HTR-8/SVneo (cell line): ENCODE measurements at places on chromosomes 12 and 14.
A peak's percentile ranks its signal among the peaks of the same experiment; 100 is the strongest.

- no peak for DNase-seq
These were observed 183.7 kb upstream of the NTF3 start for GRCh38 chr12:5248230-5248629.

DNA sequence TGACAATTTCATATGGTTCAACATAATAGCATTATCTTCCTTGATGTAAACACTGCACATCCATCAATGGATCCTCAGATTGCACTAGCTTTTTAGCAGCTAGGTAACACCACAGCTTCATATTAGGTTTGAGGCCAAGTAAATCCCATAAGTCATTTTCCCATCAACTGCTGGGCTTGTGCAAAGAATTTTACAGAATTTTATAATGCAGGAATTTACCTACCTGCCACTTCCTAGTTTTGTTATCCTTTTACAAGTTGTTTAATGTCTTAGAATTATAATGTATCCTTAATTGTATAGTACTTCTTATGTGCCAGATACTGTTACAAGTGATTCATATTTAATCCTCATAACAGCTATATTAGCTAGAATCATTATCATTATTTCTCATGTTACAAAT, 36.4 kb downstream of the CPNE8 start:
- DNase-seq: no peak

GRCh38 chr12:2195085-2195484, 142.3 kb downstream of the CACNA1C start:
- no peak for DNase-seq

GRCh38 chr12:10491766-10492165, 13.9 kb upstream of the EIF2S3B start:
- no peak for DNase-seq

GRCh38 chr12:128840862-128841468, 12.3 kb upstream of the GLT1D1 start:
- DNase-seq: no peak

- no peak for DNase-seq
These were observed 24.3 kb downstream of the EMP1 start for GRCh38 chr12:13220838-13221237.

- no peak for DNase-seq
These were observed 3.5 kb downstream of the TTC6 start for GRCh38 chr14:37598747-37599506.

DNA sequence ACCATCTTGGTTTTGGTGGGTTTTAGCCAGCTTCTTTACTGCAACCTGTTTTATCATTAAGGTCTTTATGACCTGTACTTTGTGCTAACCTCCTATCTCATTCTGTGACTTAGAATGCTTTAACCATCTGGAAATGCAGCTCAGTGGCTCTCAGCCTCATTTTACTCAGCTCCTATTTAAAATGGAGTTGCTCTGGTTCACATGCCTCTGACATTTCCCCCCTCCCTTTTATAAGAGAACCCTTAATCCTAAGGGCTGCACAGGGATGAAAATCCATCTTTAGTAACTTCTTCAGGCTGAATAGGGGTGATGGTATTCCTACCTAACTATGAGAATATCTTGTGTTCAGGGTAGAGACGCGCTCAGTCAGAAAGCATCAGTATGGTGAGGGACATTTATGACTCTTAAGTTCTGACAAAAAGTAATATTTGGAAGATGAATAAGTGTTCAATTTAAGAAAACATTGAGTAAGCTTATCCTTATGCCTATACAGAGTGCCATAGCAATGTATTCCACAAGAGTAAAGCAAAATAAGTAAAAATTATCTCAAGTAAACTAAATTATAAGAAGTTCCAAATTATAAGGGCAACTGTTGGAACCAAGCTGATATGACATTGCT, 15.2 kb downstream of the SLC38A1 start:
- no peak for DNase-seq

DNA sequence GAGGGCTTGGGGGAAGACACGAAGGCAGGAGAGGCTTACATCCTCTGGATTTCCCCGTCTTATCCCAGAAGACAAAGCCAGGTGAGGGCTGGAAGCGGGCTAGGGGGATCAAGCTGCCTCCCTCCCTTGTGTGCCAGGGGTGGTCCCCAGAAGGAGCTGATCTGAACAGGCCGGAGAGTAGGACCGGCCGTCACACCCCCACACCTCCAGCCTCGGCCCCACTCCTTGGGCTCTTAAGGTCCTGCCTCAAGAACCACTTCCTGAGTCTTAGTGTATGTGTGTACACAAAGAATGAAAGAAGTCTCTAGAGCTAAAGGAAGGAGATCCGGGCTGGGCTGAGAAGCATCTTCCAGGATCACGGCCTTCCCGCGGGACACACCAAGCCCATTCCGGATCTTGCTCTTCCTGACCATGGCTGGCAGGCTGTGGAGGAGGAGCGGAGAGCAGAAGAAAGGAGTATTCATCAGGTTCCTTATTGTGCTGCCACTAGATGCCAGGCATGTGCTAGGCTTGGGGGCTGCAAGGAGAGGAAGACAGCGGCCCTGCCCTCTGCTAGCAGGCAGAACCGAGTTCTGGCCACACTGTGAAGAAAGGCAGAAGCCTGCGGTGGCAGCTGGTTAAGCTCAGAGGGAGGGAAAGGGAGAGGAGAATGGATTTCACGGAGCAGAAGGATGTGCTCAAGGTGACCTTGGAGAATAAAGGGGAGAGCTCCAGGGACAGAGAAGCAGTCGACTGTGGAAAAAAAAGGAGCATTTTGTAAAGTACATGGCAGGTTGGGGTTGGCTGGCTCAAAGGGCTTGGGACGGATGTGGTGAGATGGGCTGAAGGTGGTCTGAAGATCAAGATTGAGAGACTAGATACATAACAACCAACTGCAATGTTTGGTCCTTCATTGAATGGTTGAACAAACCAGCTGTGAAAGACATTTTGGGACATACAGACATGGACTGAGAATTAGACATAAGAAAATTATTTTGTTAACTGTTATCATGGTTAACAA, 1.3 kb upstream of the CD63 start:
- no peak for DNase-seq

GRCh38 chr14:21704338-21704737, 30.7 kb upstream of the OR4E1 start:
- no peak for DNase-seq

- DNase-seq: peak; percentile 4
These were observed 157.2 kb downstream of the PAX9 start for GRCh38 chr14:36818794-36819384.

DNA sequence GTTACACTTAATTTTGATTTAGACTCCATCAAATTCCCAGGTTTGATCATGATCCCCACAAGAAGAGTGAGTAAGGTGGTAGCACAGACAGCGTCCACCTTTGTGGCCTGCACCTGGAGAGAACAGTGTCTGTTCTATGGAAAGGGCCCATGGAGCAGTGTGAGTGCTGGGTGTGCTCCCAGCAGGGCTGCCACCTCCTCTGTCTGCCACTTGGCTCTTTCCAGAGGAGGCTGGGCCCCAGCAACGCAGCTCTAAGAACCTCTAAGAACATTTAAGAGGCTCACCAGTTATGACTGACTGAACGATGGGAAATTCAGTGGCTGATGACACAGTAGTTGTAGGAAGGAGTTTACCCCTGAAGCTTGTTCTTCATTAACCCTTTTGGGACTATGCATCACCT, 17.3 kb downstream of the VDR start:
- no peak for DNase-seq

- no peak for DNase-seq
These were observed 914 bp upstream of the PACS2 start for GRCh38 chr14:105313381-105314286.

DNA sequence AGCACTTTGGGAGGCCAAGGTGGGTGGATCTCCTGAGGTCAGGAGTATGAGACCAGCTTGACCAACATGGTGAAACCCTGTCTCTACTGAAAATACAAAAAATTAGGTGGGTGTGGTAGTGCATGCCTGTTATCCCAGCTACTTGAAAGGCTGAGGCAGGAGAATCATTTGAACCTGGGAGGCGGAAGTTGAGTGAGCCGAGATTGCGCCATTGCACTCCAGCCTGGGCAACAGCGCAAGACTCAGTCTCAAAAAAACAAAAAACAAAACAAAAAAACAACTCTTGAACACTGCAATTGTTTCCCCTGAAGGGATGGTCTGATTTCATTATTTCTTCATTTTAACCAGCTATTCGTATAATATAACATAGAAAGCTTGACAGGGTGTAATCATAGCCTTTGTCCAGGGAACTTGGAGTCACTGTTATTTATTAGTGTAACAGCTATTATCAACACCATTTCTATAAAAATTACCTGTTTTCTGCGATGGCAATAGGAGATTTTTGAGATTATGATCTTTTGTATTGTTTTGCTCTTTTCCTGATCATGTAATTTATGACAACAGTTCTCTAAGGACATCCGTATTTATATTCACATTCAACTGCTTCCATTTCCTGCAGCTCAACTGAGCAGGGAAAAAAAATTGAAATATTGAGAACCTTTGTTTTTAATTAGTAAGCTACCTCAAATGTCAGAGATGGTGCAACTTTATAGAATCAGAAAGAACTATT, 94.7 kb downstream of the DIP2B start:
- DNase-seq: no peak

GRCh38 chr12:52519826-52520662, at the start of gene KRT5:
Gene KRT5 (minus strand): TSS chr12:52520394. CDS start chr12:52520296, 98 bp downstream.
- no peak for DNase-seq

DNA sequence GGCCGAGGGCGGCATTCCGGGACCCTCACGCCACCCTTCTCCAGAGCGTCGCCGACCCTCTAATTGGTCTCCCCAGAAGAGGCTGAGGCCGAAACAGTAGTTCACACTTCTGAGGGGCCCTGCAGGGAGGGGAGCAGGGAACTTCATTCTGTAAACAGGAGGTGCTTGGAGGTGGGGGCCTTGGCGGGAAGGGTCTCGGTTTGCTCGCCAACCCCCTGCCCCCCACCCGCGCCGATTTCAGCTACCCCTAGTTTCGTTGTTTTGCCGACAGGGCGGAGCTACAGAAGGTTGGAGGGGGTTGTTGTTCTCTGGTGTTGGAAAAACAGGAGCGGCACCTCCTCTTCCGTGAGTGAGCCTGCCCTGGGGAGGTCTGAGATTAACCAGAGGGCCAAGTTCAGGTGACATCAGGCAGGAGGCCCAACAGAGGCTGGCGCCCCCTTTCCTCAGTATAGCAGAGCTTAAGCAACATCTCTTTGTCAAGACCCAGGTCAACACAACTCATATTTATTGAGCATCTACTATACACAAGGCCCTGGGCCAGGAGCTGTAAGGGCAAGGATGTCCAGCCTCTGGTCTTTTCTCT, 682 bp downstream of the ERBB3 start:
- no peak for DNase-seq

DNA sequence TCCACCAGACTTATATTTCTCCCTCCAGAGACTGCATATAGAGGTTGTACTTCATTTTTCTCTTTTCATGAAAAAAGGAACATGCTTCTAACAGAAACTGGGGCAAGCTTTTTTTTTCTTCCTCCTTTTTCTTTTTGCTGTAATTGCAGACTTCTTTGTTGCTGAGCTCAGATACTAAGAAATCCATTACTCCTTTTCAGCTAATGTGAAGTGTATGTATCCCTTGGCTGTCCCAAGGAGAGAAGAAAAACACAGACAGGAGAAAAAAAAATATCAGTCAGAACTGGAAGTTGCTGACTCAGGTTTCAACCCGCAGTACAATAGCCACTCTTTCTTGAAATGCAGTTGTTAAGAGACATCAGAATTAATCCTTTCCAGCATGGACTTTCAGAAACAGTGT, 1248.4 kb downstream of the LRFN5 start:
- DNase-seq: no peak

DNA sequence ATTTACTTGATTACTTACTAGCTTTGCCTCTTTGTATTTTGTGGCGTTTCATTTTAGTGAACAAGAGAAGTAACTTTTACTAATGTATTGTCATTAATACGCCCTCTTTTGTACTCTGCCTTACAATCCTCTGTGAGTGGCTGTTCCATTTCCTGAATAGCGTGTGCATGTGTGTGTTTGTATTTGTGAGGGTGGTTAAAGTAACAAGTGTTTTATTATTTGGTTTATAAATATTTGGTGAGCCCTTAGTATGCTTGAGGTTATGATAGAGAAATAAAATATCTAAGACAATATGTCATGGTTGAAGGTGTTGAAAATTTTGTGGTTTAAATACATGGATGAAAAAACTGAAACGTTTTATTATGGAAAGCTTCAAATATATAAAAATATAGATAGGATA, 71.7 kb upstream of the REP15 start:
- no peak for DNase-seq

DNA sequence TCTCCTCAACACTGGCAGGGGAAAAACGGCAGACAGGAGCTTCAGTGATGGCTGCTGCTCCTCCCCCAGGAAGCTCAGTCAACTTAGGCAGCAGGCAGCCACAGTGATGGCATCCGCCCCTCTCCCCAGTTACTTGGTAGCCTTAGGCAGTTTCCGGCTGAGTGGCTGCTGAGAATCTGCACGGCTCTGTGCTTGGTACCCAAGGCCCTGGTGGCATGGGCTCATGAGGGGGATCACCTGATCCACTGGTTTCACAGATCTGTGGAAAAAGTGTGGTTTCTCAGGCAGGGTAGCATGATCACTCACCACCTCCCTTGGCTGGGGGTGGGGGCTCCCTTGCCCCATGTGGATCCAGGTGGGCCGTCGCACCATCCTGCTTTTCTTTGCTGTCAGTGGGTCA, 244.6 kb upstream of the MDGA2 start:
- DNase-seq: no peak
